CD4-positive, alpha-beta T cell treated with Interleukin-4 for 4 hours (primary cell): ENCODE measurements at places on chromosomes 4 and X.

DNA sequence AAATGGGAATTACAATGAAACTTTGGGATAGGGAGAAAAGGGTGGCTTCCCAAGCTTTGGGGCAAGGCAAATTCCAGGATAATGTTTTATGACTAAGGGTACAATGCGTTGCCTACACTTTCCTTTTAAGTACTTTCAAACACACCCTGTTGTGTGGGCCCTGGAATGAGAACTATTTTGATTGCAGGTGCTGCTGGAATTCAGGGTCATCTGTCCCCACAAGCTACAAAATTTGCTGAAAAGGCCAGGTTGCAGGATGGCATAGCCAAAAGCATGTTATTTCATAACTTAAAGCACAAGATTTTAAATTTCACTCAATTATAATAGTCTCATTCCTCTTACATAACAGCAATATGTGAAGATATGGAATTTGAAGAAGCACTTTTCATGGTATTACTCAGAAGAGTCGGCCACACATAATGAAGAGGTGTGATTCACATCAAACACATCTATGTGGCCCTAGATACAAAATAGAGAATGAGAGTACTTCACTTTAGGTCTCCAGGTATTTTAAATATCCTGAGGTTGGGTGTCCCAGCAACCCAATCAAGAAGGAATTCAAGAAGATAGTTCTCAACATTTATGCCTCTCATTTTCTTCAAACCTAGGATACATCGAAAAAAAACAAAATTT lies 89.3 kb downstream of the APBB2 start:
- no peak for DNase-seq

- DNase-seq, result no peak
These were observed 170.3 kb upstream of the IGFBP7 start for GRCh38 chr4:57280481-57280880.

- DNase-seq, result no peak
These were observed 16.7 kb downstream of the AMMECR1 start for GRCh38 chrX:110301194-110301593.

GRCh38 chrX:13937370-13938050 lies 92.2 kb downstream of the GEMIN8 start:
- no peak for DNase-seq

DNA sequence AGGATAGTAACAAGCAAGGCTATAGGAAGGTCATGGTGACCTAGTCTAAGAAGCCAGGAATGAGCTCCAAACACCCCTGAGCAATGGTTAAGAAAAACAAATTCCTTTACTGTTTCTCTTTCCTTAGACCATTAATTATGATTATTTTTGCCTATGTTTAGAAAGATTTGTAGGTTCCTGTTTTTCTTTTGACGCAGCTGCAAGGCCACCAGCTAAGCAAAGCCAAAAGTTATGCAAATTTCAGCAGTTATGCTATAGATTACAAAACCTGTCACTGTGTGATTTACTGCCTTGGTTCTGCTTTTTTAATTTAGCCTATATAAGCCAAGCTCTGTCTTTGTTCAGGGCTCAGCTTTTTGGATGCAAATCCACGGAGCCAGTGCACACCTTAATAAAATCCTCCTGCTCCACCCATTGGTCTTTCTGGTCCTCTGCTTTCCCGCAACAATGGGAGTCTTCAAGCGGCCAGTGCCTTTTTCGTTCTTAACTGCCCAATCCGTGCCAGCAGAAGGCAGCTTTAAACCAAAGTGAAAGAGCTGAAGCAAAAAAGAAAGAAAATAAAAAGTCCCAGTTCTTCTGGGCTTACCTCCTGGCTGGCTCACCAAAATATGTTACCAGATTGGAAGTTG lies 1.4 kb upstream of the CEP135 start:
- peak; percentile 17 for DNase-seq
